Cerebellum (tissue), 4 donors: ENCODE measurements at places on chromosomes 12 and 14. TPM values are rescaled to one million over a fixed set of nuclear protein-coding genes. Genes with fewer than 3 reads are reported as not detected.

Gene OTX2
- total RNA-seq = 24.6 TPM

Gene TGM1
- total RNA-seq = 1.1 TPM

Gene CACNA2D4
- 0.45 TPM for total RNA-seq

Gene EFS
- 19.8 TPM for total RNA-seq

Gene SLC6A13
- 45.9 TPM for total RNA-seq

Gene PGF
- 4.4 TPM for total RNA-seq

Gene EGLN3
- 9.2 TPM for total RNA-seq

Gene RND1
- total RNA-seq = 10.8 TPM

Gene DRAM1
- total RNA-seq = 1.5 TPM

Gene FOXN4
- 0.45 TPM for total RNA-seq

Gene TPH2
- total RNA-seq = 1.00 TPM

Gene FBXL14
- 17.2 TPM for total RNA-seq

Gene TAS2R42
- not detected for total RNA-seq

Gene TIMM9
- 20.1 TPM for total RNA-seq

Gene MANSC4
- 0.27 TPM for total RNA-seq

Gene TBC1D30
- 30.9 TPM for total RNA-seq

Gene PDE3A
- total RNA-seq = 20.6 TPM

Gene SYT10
- total RNA-seq = 1.3 TPM

Gene SMCO2
- total RNA-seq = not detected

Gene FAM186B
- 0.18 TPM for total RNA-seq

Gene MYH6
- total RNA-seq = 0.09 TPM

Gene TNFAIP2
- total RNA-seq = 8.6 TPM

Gene GPN3
- total RNA-seq = 9.8 TPM

Gene AQP5
- total RNA-seq = 0.82 TPM

Gene NGB
- 1.5 TPM for total RNA-seq

Gene RSRC2
- total RNA-seq = 82.8 TPM

Gene TPPP2
- total RNA-seq = not detected

Gene OTUB2
- 6.3 TPM for total RNA-seq

Gene ANKRD52
- 16.6 TPM for total RNA-seq

Gene RNASE3
- not detected for total RNA-seq

Gene SLC6A12
- total RNA-seq = 11.1 TPM

Gene OR11H7
- not detected for total RNA-seq

Gene FAR2
- 41.4 TPM for total RNA-seq

Gene TMEM119
- 1.1 TPM for total RNA-seq

Gene MSI1
- total RNA-seq = 16.4 TPM

Gene CCDC196
- not detected for total RNA-seq

Gene CLEC1A
- 0.54 TPM for total RNA-seq

Gene SLCO1B1
- total RNA-seq = not detected

Gene CYP27B1
- 1.2 TPM for total RNA-seq

Gene TGFB3
- total RNA-seq = 23.0 TPM

Gene CKB
- total RNA-seq = 155 TPM

Gene SVOP
- 18.2 TPM for total RNA-seq
